ENCODE measurements at places on chromosomes 1 and 21.

- DNase-seq: no peak
Measured at GRCh38 chr21:43925096-43925481, 60.1 kb downstream of the AGPAT3 start.

DNA sequence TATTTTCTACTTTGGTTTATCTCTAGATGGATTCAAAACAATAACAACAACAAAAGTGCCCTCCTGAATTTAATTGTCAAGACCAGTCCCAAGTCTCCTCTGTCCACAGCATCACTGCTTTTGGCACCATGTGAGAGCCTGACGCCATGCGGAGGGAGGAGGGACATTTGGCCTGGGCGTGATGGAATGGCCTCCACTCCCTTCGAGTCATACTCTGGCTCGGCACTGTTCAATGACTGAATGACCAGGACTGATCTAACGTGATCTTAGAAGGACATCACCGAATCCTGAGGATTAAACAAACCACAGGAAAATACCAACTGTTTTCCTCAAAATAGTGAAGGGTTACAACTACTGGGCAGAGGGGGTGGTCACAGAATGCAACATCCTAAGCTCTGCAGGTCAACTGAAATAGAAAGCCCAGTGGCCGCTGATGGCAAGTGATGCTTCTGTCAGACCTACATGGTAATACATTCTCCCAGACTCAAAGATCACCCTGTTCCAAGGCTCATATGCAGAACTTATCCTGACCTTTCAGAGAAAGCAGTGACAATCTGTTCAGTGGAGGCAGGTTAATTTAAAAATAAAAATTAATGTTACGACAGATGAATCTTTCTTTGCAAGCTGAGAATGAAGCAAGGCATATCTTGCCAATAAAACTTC, 19.1 kb downstream of the SRSF4 start:
- no peak for DNase-seq

- no peak for DNase-seq
Measured at GRCh38 chr1:84573481-84573966, 716 bp downstream of the CTBS start.

DNA sequence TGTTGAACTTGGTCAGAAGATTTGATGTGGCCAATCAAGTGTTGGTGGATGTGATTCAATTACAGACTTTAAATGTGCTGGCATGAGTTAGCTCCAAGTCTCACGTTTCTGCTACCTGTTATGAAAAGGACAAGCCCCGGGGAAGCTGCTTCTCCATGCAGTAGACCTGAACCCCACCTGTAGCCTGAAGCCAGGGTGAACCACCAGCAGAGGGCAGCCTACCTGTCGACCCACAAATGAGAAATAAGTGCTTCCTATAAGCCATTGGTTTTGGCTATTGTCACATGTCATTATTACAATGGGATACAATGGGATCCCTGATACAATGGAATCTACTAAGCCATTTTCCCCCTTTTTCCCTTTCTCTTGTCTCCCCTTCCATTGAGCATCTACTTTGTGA, 230.2 kb downstream of the PRDM2 start:
- no peak for DNase-seq

DNA sequence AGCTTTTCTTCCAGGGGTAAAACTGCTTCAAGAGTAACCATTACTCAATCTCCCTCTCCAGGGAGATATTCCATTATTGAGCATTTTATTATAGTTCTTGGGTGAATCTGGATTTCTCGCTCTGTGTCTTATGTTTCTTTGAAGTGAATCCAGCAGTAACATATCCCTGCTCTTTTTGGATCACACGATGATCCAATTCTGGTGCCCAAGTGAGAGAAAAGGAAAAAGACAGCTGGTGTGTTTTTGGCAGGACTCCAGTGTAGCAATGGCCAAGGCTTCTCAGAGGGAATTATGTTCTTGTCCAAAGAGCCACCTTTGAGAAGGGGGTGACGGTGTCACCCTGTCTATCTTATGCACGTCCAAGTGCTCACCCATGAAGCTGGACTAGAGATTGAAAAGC, 140.3 kb upstream of the ERRFI1 start:
- DNase-seq: no peak

DNA sequence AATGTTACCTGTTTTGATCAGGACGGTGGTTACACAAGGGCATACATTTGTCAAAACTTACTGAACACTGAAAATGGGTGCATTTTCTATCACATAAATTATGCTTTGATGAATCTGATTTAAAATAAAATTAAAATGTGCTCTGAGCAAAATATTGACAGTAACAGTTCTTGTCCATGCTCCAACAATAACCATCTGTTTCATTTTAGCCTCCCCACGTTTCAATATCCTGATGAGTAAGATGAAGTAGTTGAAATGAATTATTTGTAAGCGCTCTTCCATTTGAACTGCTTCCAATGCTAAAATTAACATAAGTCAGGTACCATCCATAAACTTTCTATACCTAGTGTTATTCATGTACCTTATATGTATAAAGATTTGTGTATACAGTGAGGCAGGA, 365.4 kb downstream of the LTN1 start:
- no peak for DNase-seq

GRCh38 chr1:159783724-159784123, 3.0 kb downstream of the DUSP23 start:
- no peak for DNase-seq
